Left lung (tissue), 14 donors: ENCODE measurements at places on chromosomes 2 and 18.

DNA sequence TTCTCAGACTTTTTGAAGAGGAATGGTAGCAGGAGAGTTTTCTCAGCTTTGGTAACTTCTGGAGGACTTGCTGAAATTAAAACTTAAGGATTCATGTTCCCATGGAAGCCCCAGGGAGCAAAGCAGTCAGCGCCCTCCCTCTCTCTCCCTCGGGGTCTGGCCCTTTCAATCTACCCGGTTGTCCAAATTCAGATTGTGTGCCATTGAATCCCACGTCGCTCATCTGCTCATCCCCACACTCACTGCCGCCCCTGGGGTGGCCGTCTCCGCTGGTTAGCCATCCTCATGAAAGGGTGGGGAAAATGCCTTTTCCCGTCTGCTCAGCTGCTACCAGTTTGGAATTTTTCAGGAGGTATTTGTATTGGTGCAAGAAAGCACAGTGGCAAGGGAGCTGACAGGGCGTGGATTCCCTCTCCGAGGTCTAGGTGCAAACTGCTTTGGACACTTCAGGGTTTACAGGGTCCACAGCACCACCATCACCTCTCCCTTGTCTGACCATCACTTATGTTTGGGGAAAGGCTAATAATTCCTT is 27.1 kb downstream of the MCFD2 start:
- no peak for DNase-seq

DNA sequence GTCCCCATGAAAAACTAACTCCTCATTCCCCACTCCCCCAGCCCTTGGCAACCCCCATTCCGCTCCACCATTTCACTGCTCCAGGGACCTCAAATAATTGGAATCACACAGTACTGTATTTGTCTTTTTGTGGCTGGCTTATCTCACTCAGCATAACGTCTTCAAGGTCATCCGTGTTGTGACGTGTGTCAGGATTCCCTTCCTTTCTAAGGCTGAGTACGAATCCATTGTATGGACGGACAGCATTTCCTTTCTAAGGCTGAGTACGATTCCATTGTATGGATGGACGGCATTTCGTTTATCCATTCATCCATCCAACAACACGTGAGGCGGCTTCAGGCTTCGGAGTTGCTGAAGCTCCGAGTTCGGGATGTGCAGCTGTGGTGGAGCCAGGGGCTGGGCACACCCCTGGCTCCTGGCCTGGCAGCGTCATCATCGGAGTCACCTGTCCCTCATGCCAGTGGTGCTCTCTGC is 1.2 kb upstream of the ASB1 start:
- DNase-seq = no peak

GRCh38 chr2:174630107-174630506 is 32.5 kb upstream of the WIPF1 start:
- no peak for DNase-seq

DNA sequence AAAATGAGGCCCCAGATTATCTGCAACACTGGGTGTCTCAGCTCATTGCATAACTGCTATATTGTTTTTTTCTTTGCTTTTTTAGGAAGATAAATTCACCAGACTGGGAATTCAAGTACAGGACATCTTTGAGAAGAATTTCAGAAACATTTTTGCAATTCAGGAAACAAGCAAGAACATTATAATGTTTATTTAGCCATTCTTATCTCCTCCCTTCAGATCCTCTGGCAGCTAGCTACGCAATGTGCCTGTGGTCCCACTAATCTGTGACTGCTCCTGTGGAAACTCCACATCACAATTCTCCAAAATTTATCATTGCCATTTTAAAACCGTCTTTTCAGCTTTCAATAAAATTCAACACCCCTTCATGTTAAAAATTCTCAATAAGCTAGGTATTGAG is 126.8 kb downstream of the SP100 start:
- DNase-seq = no peak

DNA sequence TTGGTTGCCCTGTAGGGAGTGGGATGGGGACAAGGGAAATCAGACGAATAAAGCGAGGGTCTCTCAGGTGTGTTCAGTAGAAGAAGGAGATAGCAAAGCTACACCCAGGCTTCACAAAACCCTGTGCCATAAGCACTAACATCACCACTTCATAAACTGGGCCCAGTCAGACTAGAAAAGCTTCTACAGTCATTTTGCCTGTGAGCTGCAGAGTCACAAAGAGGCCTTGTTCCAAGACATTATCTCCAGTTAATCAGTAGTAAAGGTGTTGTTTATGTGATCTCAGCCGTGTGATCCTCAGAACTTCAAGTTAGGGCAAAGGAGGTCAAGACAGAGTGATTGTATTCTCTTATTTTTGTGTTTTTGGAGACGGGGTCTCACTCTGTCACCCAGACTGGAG is 148.0 kb downstream of the GALR1 start:
- DNase-seq = no peak

- no peak for DNase-seq
Observed at GRCh38 chr2:170701011-170701410, 14.1 kb upstream of the SP5 start.

GRCh38 chr2:28160986-28161425 is 231.7 kb upstream of the FOSL2 start:
- no peak for DNase-seq

DNA sequence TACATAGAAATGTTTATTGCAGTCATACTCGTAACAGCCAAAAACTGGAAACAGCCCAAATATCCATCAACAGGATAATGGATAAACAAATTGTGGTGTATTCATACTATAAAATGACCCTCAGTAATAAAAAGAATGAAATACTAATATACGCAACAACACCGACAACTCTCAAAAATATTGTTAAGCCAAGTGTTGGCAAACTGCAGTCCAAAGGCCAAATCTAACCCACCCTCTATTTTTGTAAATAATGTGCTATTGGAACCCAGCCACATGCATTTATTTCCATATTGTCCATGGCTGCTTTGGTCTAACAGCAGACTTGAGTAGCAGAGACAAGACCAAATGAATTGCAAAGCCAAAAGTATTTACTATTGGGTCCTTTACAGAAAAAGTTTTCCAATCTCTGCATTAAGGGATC is 151.0 kb downstream of the MREG start:
- DNase-seq = no peak

- no peak for DNase-seq
Observed at GRCh38 chr2:177506505-177506904, 113.9 kb downstream of the AGPS start.

DNA sequence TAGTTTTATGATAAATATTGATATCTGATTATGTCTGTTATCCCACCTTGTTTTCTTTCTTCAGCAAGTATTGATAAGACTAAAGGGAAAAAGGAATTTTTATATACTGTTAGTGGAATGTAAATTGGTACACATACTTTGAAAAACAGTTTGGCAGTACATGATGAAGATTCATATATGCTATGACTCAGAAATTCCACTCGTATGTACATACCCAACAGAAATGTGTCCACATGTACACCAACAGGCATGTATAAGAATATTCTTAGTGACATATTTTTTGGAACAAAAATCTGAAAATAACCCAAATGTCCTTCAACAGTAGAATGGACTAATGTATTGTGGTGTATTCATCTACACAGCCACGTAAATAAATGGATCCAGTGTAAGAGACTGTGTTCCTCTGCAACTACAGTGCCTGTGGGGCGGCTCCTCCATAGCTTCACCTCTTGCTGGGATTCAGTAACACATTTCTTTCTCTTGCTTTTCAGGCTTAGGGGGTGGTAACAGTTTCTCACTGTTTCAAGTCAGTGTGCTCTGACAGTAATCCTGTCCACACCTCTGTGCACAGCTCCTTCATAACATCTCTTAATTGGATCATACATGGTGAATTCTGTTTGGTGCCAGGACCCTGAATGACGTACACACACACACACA is 35.5 kb upstream of the ALMS1 start:
- DNase-seq = no peak
